Upper lobe of right lung (tissue), 1 donor: ENCODE measurements at places on chromosomes 7 and 10.

DNA sequence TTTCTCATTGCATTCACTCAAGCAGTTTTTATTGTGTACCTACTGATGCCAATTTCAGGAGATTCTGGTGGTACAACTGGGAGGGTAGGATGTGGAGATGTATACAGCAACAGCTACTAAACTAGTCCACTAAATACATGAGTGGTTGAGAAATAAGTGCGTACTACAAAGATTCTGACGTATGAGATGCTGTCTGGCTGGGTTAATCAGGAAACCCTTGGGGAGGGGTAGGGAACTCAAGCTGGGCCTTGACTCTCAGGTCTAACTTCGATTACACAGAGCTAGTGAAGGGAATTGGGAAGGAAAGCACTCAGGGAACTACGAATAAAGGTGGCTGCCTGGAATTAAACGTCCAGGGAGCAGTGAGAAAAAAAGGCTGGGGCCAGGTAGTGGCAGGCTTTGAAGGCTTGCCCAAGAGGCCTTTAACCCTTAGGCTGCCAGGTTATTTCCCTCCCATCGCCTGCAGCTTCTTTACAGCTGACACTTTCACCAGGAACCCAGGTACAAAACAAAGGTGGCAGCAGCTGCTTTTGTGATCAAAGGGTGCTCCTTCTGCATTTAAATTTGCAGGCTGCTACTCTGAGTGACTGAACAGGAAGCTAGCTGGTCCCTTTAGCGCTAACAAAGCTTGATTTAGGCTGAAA, 3.2 kb downstream of the MMS19 start:
- DNase-seq: no peak

DNA sequence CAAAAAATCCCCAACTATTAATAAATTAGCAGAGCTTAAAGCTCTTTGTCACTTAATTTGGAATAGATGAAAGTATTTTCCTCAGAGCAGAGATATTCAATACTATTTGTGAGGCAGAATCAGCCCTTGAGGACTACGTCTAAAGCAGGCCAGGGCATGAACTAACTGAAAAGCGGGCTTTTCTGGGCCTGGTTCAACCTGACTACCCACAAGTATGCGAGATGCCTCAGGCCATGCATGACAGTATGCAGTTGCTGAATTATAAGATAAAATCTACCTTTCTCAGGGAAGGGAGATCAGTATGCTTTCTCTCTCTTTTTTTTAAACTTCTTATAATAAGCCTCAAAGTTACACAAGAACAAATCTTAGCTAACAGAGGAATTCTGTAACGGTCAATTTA, 20.1 kb downstream of the TMEM168 start:
- no peak for DNase-seq

DNA sequence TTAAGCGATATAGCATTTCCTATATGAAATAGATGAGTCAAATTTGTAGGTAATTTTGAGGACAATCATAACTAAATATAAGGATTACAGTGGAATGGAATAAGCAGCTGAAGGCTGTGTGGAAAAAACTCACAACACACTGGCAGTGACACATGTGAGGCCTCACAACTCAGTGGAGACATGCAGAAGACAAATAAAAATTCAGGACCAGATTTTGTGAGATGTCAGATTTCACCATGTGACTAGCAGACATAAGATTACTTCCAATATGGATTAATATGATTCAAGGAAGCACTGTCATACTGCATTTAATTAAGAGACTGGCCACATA, 17.6 kb downstream of the ERLIN1 start:
- DNase-seq: no peak

GRCh38 chr10:52212062-52212461, 102.0 kb upstream of the DKK1 start:
- no peak for DNase-seq

GRCh38 chr10:79139124-79139835, 70.5 kb downstream of the ZMIZ1 start:
- no peak for DNase-seq

DNA sequence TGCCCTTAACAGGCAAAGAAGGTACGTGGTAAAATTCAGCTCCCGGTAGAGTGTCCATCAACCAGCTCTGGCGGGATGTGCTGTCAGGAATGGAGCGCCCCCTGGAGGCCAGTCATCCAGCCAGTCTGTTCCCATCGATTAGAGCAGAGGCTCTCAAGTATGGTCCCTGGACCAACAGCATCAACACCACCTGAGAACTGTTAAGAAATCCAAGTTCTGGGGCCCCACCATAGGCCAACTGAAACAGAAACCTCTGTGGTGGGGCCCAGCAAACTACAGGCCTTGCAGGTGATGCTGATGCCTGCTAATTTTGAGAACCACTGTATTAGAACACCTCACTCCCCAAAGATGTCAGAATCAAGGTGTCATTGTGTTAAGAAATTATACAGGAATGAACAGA, 109.2 kb downstream of the DPY19L1 start:
- peak; percentile 78 for DNase-seq

DNA sequence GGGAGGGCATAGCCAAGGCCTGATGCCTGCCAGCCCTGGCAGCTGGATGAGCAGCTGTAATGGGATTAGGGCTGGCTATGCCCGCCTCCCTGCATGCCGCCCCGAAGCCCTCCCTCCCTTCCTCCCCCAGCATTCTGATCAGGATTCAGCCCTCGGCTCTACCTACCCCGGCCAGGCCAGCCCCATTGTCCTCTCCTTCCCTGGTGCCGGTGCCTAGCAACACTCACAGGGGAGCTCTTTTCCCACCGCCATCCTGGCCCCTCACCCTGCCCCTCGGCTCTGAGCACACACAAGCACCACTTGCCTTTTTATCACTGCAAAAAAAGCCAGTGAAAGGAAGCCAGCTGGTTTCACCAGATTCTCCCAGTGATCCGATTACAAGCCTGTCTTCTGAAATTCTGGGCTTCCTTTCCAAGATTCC, 9.0 kb upstream of the ADCYAP1R1 start:
- DNase-seq: no peak

DNA sequence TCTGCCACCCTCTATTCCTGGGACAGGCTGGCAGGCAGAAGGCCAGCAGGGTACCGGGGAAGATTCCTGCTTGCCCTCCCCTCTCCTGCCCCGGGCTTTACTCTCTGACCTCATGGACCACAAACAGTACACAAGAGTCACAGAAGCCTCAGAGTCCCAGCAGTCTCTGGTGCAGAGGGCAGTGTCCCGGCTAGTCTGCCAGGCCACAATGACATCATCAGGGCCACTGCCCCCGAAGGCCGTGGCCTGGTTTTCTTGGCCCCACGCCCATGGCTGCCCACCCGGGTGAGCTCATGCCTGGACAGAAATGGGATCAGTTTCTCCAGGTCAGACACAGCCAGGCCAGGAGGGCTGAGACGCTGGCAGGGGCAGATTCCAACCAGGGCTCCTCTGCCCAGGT, 91.9 kb downstream of the MYL10 start:
- DNase-seq: no peak

DNA sequence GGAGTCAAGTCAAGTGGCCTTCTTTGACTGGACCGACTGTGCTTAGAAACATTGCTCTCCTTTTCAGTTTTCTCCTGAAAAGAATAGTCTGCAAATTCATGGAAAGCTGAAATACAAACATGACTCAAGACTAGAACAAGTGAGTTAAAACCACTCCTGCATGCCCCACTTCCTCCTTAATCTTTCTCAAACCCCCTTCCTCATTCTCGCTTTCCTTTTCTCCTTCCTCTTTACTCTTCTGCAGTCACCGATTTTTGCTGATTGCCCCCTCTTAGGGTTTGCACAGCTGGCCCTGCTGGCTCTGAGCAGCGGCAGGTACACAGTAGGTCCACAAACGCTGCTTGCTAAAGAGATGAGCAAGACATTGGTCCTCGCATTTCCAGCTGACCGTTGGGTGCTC, 34.8 kb upstream of the MKI67 start:
- DNase-seq: no peak

DNA sequence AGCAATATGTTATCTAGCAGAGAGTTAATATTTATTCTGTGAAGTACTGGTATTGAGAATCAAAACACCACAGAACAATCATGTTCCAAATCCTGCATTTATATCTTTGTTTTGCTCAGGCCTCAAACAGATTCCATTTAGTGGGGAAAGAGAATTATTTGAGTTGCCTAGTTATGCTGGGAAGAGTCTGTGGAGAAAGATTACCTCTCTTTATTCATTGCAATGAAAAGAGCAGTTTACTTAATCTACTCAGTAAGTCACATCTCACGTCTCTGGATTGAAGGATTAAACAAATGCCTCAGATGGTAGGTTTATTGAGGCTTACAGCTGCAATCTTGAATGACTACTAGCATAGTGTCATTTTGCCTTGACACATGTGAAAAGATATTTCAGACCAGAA, 76.4 kb downstream of the RUNDC3B start:
- DNase-seq: no peak

DNA sequence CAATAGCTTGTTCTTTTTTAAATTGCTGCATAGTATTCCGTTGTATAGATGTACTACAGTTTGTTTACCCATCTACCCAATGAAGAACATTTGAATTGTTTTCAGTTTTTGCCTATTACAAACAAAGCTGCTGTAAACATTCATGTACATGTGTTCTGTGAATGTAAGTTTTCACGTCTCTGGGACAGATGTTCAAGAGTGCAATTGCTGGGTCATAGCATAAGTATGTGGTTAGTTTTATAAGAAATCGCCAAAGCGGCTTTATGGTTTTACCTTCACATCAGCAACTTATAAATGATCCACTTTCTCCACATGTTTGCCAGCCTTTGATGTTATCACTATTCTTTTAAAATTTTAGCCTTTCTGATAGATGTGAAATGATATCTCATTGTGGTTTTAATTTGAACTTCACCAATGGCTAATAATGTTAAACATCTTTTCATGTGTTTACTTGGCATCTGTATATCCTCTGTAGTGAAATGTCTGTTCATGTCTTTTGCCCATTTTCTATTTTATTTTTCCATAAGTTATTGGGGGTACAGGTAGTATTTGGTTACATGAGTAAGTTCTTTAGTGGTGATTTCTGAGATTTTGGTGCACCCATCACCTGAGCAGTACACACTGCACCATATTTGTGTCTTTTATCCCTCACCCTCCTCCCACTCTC, 73.5 kb downstream of the TBXAS1 start:
- no peak for DNase-seq

GRCh38 chr7:5665094-5666025, 116.1 kb downstream of the RNF216 start:
- no peak for DNase-seq

- no peak for DNase-seq
Measured at GRCh38 chr10:2980116-2980515, 87.2 kb upstream of the PFKP start.

DNA sequence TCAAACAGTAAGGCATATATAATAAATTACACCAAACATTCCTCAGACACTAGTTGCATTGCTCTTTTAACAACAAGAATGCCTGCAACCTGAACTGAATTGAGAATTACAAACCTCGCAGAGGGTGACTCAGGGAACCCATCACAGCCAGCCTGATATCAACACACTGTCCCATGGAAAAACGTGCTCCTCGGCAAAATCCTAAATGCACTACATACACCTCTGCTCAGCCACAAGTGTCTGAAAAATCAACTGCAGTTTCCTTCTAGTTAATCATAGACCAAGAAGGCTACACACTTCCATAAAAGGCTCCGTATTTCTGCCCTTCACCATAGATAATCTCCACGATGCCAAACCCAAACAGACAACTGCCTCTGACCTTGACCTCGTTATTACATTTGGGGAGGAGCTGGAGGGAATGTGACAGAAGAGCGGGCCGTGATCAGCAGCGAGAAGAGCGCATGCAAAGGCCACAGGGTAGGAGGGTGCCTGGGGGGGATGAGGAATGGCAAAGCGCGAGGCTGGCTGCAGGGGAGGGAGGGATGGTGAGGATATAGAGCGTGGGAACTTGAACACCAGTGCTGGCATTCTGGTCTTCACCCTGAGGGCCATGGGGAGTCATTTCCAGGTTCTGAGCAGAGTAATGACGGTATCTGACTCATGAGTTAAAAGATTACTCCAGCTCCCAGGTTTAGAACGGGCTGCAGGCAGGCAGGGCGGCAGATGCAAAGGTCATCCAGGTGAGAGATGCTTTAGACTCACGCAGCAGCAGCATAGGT, 201.9 kb upstream of the FRMD4A start:
- no peak for DNase-seq

DNA sequence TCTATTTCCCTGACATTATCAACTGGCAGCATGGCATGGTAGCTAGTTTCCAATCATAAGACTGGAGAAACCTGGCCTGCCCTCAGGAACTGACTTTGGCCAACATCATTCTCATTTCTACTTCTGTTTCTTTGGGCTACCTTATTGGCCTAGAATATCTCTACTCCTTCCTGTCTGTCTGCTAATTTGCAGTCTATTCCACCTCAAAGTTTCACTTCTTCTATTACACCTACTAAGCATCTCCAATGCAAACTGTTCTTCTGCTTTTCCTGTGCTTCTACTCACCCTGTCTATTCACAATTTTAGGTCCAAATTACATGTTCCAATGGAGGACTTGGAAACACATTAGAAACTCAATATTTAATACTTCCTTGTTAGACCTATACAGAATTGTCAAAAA, 65.6 kb downstream of the ZNF503 start:
- DNase-seq: no peak

DNA sequence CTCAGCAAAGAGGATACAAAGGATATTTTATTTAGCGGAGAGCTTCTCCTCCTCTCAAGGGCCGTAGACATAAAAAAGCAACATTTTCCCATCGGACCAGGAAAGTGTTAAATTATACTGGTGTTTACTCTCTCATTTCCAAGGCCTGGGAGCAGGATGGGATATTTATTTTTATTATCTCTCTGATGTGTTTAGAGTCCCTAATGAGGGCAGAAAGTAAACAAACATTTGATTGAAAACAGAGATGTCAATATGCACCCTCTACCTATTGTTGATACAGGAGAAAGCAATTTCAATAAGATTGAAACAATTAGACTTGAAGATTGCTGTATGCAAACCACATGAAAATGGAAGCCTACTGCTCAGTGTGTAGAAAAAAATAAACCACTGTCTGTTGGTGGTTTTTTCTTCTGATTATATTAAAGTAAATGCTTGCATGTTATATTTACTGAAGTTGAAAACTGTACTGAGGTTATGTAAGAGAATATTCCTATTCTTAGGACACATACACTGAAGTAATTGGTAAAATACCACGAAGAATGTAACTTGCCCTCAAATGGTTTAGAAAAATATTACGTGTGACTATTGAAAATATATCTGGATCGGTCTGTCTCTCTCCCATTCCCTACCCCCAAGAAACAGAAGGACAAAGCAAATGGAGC, 59.3 kb downstream of the ATXN7L1 start:
- DNase-seq: no peak

DNA sequence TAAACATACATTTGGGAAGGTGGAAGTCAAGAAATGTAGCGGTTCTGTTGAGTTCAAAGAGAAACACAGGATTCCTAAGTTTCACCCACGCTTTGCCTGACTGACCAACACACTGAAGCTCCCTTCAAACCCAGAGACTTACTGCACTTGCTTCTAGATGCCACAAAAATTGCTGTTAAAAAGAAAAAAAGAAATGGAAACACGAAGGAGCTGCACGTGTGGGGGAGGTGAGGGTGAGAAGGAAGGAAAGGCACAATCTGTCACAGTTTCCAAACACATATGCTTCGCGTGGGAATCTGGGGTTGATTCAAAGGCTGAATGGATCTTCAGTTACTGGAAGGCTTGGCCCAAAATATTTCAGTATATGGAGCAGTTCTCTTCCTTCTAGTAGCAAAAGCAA, 495.6 kb downstream of the DNAJB6 start:
- DNase-seq: no peak

GRCh38 chr7:154903083-154903731, 99.7 kb downstream of the PAXIP1 start:
- peak; percentile 48 for DNase-seq
